ENCODE measurements at places on chromosomes 7 and 10. TPM values are rescaled to one million over a fixed set of nuclear protein-coding genes. Genes with fewer than 3 reads are reported as not detected.

DNA sequence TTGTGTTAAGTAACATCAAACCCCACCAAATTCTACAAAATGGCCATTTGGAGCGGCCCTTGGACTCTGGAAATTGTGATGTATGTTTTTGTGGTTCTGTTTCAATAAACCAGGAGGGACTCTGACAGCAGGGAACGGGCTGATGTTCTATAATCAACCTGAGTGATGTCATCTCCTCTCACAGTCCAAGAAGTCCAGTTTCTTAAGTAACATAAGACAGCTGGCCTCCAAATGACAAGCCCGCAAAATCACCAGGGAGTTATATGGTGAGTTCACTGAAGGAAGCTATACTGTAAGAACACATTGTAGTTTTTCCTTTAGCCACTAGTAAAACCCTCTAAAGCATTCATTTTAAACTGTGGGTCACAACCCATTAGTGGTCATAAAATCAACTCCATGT, 34.0 kb downstream of the GOT1 start:
- DNase-seq = no peak
- peaks cover 4% of the 10 kb centered on the region for H3K4me1 ChIP-seq
- H3K36me3 ChIP-seq = peaks cover 51% of the 10 kb centered on the region
- no peak overlapping the region for H3K27ac ChIP-seq
- H3K4me3 ChIP-seq = no peak overlapping the region
- H3K27me3 ChIP-seq = no peaks in the 10 kb centered on the region

- peaks cover 90% of the 10 kb centered on the region for H3K36me3 ChIP-seq
- no peak overlapping the region for H3K27ac ChIP-seq
- DNase-seq = no peak
- H3K4me3 ChIP-seq = no peak overlapping the region
- no peaks in the 10 kb centered on the region for H3K27me3 ChIP-seq
Measured at GRCh38 chr10:13613519-13613918, 26.8 kb downstream of the PRPF18 start.

- no peak overlapping the region for H3K4me3 ChIP-seq
- H3K4me1 ChIP-seq = no peaks in the 10 kb centered on the region
- no peaks in the 10 kb centered on the region for H3K36me3 ChIP-seq
- no peak for DNase-seq
- no peak overlapping the region for H3K27ac ChIP-seq
Measured at GRCh38 chr10:6513476-6513875, 66.6 kb downstream of the PRKCQ start.

DNA sequence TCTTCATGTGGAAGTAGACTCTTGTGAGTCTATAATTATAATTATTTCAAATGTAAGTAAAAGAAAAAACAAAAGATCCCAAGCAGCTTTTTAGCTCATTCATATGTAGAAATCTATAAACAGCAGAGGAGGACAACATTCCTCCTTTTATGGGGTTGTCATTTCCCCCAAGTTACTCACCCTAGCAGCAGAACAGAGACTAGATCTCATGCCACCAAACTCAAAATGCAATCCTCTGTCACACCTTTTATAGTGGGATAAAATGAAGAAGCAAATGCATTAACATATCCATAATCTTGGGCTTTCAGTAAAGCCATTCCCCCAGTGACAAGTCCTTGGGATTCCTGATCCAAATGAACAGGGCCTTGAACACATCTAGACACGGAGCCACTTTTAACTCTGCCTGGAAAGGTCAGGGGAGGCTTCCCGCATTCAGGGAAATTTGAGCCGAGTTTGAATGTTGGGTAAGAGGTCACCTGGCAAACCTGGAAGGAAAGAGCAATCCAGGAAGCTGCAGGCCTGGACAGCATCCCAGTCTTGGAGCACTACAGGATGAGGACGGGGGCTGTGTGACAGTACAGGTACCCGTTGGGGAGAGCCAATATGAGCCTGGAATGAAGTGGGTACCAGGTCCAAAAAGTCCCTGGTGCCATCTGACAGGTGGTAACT, 76.4 kb downstream of the DOCK4 start:
- no peaks in the 10 kb centered on the region for H3K27me3 ChIP-seq
- peak overlapping the region; percentile 27 for H3K27ac ChIP-seq
- no peaks in the 10 kb centered on the region for H3K36me3 ChIP-seq

GRCh38 chr7:108311446-108312168, 144.6 kb downstream of the NRCAM start:
- no peak for DNase-seq
- H3K27me3 ChIP-seq = no peaks in the 10 kb centered on the region
- H3K4me3 ChIP-seq = no peak overlapping the region
- no peaks in the 10 kb centered on the region for H3K36me3 ChIP-seq

Gene PUS7
- 10.9 TPM for total RNA-seq

Gene MYH16
- total RNA-seq = not detected

Measured in upper lobe of right lung (tissue), 1 donor.